Activated T-cell treated with anti-CD3 and anti-CD28 coated beads, Interleukin-2, amount 50 U/mL, for 4 hours (primary cell): ENCODE measurements at places on chromosomes 2 and 18. TPM values are rescaled to one million over a fixed set of nuclear protein-coding genes. Genes with fewer than 3 reads are reported as not detected.
A peak's percentile ranks its signal among the peaks of the same experiment; 100 is the strongest.

OXER1 gene
- total RNA-seq: not detected

DNA sequence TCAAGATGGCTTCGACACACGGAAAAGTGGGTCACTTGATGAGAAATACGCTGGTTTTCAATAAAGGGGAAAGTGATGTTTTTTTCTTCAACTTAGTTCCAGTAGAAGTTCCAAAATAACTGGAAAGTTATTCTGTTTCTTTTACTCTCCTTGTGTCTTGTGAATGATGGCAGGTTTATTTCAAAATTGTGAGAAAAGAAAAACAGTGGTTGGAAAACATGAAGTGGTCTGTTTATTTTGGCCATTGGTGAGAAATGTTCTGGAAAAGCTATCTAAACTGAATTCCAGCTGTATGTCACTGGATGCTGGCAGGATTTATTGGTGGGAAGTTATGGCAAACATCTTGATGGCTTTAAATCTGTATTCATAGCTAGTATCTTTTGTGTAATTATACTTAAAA, 484.1 kb downstream of the DCC start:
- no peak for DNase-seq

DNA sequence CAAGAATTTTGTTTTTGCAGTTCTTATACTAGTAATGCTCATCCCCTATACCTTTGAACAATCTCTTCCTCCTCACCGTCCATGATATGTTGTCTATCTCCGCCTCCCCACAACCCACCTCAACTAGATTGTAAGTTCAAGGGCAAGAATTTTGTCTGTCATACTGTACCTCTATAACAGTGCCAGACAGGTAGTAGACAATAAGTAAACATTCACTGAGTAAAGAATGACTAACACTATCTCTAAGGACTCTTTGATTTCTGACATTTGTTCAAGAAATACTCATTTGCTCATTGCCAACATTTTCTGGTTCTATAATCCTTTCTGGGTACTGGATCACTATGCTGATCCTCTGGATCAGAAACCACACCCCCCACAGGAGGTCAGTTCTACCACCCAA, 82.4 kb downstream of the EXOC6B start:
- DNase-seq: no peak

IGFBP2 gene
- 0.73 TPM for total RNA-seq

DNA sequence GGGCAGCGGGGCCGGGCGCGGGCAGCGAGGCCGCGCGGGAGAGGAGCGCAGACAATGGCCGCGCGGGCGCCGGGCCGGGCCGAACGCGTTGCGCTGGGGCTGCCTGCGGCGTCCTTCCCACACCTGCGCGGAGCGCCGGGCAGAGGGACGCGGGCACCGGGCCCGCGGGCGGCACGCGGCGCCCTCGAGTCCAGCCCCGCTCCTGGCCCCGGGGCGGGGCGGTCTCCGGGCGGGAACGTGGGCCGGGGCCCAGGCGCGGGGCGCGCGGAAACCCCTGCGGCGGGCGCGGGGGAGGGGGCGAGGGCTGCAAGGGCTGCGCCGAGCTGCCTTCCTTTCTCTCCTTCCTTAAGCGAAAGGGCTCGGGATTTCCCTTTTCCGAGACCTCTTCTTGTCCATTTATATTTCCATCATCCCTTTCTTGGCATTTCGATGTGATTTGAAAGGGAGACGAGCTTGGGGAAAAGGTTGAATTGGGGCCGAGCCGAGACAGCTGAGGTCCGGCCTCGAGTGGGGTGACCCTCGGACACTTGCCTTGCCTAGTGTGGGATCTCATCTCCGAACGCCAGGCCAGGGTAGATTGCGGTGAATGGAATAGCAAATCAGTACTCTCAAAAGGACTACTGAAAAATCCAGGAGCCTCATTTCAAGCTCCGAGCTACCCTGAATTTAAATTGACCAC, 676 bp downstream of the KLHL23 start:
- DNase-seq: no peak

DNA sequence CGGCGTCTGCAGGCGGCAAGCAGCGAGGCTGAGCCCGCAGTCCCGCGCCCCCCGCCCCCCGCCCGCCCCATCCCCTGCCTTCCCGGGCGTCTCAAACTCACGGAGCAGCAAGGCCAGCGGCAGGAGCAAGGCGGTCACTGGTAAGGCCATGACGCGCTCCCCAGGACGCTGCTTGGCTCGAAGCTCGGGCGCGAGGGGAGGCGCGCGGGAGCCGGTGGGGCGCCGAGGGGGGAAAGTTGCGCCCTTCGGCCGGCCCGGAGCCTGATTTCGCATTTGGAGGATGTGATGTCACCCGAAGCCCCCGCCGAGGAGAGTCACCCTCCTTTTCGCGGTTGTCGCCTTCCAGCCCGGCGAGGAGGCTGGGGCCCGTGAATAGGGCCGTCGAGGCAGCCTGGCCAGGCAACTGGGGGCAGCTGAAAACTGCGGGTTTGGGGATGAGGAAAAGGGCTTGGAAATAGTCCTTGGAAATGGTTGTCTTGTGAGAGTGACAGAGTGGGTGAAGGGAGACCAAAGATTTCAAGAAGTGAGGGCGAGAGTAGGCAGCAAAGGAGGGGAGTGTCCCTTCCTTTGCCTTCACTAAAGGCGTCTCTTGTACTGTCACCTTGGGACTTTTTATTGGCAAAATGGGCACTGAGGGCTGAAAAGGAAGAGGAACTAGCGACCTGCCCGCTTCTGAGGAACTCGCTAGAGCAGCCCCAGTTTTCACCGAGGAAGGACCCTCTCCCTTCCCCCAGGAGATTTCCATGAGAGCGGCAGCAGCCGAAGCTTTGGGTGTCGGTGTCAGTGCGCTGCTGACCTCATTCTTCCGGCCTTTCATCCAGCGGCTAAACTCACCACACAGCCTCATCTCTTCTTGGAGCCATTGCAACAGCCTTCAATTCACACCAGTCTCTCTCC, at the start of gene CD8A:
TSS of gene CD8A (minus strand) at position 238 of the 897 bp plus-strand sequence. CDS start at position 150, 88 bp downstream.
- peak; percentile 49 for DNase-seq

DNA sequence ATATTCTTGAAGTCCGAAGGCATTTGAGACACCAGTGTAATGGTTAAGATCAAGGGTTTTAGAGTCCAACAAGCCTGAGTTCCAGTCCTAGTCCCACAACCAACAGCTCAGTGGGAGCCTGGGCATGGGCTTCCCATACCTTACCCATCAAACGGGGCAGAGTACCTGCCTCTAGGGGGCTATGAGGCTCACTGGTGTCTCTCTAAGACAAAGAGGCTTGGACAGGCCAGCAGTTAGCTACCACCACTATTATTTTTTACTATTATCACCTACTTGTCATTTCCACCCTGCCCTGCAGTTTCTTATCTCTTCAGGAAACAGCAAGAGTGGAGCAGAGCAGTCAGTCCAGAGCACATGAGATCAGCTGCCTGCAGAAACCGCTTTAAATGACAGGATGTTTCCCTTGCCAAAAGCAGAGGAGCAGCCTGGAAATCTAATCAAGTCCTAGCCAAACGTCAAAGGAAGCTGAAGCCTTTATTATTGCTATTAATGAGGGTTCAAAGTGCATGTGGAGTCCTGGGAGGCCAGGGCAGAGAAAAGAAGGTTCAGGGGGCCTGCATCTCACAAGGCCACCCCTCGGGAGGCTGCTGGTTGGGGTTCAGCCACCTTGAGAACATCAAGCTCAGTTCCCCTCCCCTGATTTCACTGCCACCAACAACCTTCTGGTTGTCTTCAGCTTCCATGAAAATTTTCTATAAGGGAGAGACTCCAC, 66.6 kb downstream of the STPG4 start:
- no peak for DNase-seq

GRCh38 chr2:203730883-203731282, 24.4 kb downstream of the CD28 start:
- DNase-seq: no peak

- no peak for DNase-seq
These were observed 317.8 kb upstream of the FANCL start for GRCh38 chr2:58558881-58559280.

- no peak for DNase-seq
These were observed 4.0 kb downstream of the TMEM200C start for GRCh38 chr18:5891184-5891853.

- DNase-seq: no peak
These were observed 15.0 kb downstream of the CDH20 start for GRCh38 chr18:61348230-61348629.

DNA sequence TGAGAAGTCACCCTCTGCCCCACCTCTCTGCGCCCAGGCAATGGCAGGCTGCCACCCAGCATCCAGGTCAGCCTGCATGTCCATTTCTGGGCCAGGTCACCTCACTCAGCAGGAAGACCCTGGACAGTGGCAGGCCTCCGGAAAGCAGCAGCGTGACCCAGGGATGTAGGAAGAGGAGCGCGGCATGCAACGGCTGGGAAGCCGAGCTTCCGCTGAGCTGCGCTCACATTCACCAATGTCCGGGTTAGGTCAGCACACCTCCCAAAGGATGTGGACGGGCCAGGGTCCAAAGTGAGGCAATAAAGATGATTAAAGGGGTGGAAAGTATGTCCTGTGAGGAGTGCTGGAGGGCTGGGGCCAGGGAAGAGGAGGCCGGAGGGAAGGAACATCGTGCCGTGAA, 174.5 kb downstream of the CTIF start:
- DNase-seq: no peak

GRCh38 chr2:125961739-125962138, 694.2 kb upstream of the GYPC start:
- no peak for DNase-seq

GRCh38 chr2:173715441-173715840, 249.7 kb downstream of the SP3 start:
- DNase-seq: no peak

DNA sequence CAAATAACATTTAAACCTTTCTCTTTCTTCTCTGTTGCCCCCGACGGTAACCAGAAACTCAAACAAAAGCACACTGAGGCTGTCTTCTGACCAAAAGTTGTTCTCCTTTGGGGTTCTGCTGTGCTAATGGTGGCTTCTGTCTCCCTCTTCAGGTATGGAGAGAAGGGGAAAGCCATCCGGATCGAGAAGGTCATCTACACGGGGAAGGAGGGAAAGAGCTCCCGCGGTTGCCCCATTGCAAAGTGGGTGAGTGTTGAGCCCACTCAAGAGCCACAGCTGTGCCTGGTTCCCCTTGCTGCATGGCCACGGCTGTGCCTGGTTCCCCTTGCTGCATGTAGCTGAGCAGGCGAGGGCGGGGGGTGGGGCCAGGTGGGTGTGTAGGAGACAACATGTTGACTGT, 67.4 kb downstream of the BOLA3 start:
- no peak for DNase-seq

GRCh38 chr2:9844036-9844483, 786 bp downstream of the TAF1B start:
- DNase-seq: no peak

B3GNT7 gene
- 0.46 TPM for total RNA-seq

RNF152 gene
- total RNA-seq: 0.43 TPM

GRCh38 chr2:219495531-219496122, 3.1 kb upstream of the GMPPA start:
- DNase-seq: peak; percentile 45
